ENCODE measurements at places on chromosomes 7 and 10.

DNA sequence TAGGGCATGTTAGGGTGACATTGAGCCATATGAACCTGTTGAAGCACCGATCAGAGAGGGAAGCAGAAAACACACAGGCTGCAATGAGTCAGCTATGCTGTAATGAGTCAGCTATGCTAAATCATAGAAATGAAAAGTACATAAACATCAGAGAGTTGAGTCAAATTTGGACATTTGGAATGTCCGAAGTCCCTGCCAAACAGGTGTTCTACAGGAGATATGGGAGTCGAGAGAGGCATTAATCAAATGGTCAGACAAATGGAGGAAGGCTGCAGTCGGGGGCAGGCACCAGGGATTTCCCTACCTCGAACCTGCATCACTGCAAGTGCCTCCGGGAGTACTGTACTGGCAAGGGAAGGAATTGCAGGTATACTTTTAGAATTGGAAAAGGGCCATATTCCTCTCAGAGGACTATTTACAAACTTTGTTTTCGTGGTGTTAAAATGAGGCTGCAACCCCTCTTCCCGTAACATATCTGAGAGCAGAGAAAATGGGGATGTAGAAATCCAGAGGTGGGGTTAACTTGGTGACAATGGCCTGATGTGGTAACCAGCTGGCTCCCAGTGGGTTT lies 8.8 kb upstream of the ZC3HAV1 start:
- DNase-seq = no peak

DNA sequence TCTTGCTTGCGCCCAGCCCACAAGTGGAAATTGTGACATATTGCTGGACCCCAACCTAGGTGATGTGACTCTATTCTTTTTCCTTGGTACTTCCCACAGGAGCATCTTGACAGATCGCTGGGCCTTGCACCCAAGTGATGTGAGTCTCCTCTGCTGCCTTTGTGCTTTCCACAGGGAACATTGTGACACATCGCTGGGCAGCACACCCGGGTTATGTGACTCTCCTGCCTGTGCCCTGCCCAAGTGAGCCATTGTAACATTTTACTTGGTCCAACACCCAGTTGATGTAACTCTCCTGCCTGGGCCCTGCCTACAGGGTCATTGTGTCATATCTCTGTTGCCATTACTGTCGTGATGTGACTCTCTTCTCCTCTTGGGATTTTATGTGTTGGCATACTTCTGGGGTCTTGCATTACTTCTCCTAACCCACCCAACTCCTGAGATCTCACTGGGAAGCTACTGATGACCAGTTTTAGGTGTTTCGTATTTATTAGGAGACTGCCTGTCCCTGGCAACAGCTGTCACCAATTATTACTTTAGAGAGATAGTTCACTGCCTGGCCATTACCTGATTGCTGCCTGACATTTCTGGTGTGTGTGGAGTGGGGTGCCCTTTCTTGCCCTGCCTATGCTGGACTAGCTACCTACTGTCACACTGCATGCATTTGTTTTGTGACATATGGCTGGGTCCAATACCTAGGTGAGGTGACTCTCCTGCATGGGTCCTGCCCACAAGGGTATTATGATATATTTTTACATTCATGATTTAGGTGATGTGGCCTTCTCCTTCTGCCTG lies 45.4 kb upstream of the ZNF680 start:
- DNase-seq = no peak

- DNase-seq = no peak
Observed at GRCh38 chr7:95303013-95303905, 21.1 kb downstream of the PON1 start.

DNA sequence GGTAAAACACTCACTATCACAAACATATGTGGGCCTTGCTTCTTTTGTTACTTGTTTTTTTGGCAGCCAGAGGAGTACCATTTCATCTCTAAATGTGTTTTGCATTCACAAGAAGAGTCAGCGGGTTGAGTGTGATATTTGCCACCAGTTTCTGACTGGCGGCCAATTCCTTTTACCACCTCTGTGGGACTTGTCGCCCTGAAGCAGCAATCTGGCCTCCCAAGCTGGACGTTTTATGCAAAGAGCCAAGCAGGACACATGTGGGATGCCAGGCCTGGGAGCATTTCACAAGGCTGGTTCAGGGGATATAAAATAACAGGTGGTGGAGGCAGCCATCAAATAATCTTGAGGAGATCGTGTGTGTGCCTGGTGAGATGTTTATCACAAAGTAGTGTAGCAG lies 61.8 kb upstream of the TRIL start:
- DNase-seq = no peak

- no peak for DNase-seq
Observed at GRCh38 chr7:29045258-29046086, 87.3 kb upstream of the TRIL start.

DNA sequence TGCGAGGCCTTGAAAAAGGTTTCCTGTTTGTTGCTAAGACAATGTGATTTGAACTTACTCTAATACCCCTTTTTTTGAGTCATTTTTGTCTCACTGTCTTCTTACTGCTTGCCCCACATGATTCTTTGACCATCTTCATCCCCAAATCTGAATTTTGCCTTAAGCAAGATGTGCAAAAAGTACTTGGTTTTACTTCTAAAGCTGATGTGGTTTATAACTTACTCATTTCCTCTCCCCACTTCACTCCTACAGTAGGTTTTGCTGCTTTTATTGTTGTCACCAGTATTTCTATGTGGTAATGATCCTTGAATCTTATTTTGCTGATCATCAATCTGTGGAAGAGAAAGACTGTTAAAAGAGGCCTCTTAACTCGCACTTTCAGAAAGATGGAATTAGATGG lies 396.4 kb downstream of the SDK1 start:
- no peak for DNase-seq

DNA sequence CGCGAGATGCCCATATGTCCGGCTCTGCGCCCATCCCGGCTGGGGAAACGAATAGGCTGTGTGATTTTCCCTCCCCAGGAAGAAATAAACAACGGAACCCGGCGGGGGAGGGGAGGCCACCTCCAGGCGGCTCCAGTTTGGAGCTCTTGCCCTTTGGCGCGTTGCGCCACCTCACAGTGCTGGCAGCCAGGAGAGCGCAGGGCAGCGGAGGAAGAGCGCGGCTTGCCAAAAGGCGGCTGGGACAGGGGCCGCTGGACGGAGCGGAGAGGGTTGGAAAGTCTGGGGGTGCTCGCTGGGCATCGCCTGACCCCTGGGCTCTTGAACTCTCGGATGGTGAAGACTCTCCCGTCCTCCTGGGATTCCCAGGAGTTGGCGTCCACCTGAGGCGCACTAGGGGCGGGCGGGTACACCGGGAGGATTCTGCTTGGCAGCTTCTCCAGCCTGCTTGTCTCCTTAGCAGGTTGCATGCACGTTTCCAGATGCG lies 5.3 kb upstream of the NEUROG3 start:
- DNase-seq = no peak

DNA sequence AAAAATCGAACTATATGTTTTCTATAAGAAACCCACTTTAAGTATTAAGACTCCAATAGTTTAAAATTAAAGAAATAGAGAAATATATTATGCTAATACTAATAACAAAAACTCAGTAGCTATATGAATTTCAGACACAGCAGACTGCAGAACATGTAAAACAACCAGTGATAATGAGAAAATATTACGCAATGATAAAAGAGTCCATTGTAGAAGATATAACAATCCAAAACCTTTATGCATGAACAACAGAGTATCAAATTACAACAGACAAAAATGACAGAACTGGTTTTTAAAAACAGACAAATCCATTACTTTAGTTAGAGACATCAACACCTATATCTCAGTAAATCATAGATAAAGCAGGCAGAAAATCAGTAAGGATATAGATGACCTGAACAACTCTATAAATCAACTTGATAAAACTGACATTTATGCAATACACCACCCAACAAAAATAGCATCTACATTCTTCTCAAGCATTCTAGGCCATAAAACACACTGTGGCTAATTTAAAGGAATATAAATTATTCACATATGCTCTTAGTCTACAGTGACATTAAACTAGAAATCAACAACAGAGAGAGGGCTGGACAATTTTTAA lies 669.5 kb upstream of the GHITM start:
- no peak for DNase-seq

GRCh38 chr7:142808461-142808801 lies 37.7 kb downstream of the PRSS2 start:
- DNase-seq = peak; percentile 49

- no peak for DNase-seq
Observed at GRCh38 chr7:46949270-46949931, 632.5 kb downstream of the TNS3 start.

- DNase-seq = no peak
Observed at GRCh38 chr7:105270117-105270516, 118.6 kb downstream of the SRPK2 start.

DNA sequence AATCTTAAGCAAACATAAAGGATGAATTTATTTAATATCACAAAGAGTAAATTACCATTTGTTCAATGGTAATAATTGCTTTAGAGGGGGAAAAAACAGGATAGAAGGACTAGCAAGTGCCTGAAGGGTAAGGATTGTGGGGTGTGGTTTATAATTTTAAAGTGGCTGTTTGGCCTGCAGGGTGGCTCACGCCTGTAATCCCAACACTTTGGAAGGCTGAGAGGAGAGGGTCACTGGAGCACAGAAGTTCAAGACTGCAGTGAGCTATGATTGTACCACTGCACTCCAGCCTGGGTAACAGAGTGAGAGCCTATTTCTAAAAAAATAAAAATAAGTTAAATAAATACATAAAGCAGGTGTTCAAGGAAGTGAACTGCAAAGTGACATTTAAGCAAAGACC lies 199.9 kb upstream of the AHR start:
- no peak for DNase-seq

GRCh38 chr10:119859420-119860258 lies 13.0 kb downstream of the MCMBP start:
- DNase-seq = no peak

GRCh38 chr10:68997211-68997610 lies 8.6 kb downstream of the KIFBP start:
- no peak for DNase-seq

GRCh38 chr7:79339208-79339925 lies 114.1 kb downstream of the MAGI2 start:
- no peak for DNase-seq

GRCh38 chr7:157768198-157768597 lies 431.4 kb downstream of the DNAJB6 start:
- DNase-seq = no peak

DNA sequence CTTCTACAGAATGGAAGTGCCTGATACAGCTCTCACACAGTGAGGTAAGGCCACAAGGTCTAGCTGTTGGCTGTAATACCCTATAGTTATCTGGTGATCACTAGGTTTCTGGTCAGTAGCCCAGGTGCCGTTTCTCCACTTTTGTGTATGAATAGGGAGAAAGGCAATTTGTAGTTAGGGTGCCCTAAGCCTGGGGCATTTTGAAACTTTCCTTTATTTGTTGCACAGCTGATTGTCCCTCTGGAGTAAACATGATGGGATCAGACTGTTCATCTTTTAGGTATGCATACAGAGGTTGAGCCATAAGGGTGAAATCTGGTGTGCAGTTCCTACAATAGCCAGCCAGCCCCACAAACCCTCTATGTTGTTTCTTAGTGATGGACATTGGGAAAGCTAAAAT lies 112.4 kb downstream of the ANKRD26 start:
- DNase-seq = no peak

DNA sequence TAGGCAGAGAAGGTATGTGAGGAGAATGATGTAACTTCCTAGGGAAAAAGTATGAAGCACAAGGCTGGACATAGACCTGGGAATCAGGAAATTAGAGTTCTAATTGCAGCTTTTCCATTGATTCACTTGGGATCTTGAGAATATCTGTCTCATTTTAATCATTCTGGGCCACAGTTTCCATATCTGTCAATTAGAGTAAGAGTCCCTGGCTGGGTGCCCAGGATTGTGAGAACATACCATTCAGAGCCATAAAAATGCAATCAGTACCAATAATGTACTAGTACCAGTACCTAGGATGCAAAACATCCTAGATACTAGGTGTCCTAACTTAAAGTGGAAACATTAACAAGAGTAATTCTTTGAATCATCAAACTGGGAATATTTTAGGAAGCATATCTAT lies 29.6 kb downstream of the CAV1 start:
- DNase-seq = no peak

Data from CD8-positive, alpha-beta T cell (primary cell).